Brain pericyte (primary cell): ENCODE measurements at places on chromosomes 16 and 17.

DNA sequence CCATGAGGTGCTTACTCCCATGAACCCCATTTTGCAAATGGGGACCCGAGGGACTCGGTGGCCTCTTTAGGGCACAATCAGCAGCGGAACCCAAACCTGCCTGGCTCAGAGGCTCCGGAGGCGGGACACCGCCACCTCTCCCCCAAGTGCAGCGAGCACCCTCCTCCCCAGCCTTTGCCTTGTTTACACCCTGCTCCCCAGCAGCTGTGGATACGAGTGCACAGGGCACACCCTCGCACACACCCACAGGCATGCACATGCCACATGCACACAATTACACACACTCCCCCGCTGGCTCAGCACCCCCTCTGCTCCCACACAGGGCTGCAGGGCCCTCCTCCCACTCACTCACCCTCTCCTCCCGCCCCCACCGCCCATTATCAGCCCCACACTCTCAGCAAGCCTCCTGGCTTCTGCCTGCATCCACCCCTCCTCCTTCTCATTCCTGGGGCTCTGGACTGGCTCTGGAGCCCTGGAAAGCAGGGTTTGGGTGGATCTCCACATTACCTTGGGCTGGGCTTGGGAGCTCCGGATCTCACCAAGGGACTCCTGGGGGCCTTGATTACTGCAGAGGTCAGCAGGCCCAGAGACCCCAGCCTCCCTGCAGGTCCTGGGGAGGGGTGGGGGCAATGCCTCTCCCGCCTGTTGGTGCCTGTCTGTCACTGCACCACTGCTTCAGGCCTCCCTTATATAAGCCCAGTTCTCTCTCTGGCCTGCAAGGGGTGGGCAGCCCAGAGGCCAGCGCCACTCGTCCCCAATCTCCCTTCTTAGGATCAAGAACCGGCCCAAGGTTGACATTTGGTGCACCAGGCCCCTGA, 6.4 kb downstream of the PDK2 start:
- DNase-seq: no peak

- DNase-seq: no peak
Observed at GRCh38 chr16:10561001-10561400, 19.4 kb downstream of the EMP2 start.

DNA sequence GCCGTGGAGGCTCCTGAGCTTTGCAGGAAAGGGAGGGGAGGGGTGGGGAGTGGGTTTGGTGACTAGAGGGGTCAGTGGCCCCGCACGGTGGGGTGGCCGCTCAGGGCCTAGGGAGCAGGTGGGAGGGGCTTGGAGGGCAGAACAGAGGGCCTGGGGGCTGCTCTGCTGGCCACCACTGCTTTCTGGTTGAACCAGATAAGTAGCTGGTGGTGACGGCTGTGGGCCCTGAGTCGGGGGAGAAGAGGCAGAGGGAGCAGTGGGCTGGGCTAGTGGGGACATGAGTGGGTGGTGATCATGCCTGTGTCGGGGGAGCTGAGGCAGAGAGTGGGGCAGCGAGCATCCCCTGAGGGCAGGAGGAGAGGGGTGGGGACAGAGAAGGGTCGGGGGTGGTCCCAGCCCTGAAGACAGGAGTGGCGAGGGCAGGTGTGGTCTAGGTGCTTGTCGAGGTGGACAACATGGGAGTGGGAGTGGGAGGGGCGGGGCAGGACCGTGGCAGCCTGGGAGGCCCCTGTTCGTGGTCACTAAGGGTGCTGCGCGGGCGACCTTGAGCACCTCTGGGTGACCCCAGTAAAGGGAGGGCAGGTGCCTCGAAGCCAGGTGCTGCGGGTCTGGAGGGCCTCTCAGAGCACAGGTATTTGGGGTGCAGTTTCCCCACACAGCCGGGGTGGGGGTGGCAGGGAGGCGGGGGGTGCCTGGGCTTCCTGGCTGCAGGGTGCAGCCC, 6.3 kb upstream of the CD7 start:
- no peak for DNase-seq

DNA sequence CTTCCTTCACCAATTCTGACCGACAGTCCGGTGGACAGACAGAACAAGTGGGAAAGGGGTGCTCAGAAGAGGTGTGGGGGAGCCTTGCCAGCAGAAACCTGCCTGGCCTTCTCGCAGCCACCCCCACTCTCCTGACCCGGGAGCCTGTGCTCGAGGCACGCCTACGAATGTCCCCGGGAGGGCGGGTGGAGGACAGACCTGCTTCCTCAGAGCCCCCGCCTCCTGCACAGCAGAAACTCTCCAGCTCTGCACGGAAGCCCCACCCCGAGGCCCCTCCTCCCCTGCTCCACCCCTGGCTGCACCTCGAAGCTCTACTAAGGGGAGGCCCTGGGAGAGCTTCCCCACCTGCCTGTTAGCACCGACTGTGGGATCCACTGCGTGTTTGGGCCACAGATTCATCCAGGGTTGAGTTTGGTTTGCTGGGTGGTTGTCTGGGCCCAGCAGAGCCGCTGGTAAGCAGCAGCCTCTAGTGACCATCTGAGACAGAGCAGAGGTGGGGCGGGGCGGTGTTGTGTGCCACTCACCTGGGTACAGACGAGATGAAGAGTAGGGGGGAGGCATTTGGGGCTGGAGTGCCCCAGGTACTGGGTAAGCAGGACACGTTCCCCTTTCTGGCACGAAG, 6.2 kb downstream of the TAF1C start:
- no peak for DNase-seq

DNA sequence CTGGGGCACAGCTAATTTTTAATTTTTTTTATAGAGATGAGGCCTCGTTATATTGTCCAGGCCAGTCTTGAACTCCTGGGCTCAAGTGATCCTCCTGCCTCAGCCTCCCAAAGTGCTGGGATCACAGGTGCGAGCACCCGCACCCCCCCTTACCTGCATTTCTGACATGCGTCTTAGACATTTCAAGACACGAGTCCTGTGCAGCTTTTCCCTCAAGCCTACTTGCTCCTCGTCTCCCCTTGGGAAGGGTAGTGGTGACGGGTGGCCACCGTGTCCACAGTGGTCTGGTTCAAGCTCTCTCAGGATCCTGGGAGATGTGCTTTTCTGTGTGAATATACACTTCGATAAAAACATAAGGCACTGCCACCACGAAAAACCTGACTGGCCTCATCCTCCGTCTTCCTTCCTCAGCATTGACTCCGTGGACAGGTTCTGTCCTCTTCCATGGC, 9.6 kb downstream of the CANT1 start:
- no peak for DNase-seq

DNA sequence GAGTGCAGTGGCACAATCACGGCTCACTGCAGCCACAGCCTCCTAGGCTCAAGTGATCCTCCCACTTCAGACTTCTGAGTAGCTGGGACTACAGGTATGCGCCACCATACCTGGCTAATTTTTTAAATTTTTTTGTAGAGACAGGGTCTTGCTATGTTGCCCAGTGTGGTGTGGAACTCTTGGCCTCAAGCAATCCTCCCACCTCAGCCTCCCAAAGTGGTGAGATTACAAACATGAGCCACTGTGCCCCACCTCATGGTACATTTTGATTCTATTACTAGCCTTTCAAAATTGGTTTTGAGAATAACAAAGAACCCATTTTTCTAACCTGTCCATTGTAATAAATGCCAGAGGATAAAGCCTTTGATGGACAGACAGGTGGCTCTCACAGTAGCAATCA, 1.4 kb downstream of the CCDC43 start:
- DNase-seq: no peak

- no peak for DNase-seq
Observed at GRCh38 chr17:68029512-68030215, 5.9 kb upstream of the KPNA2 start.

GRCh38 chr17:39200070-39200879, at the start of gene RPL19:
Gene RPL19 (plus strand): TSS chr17:39200283. CDS start chr17:39200345, 62 bp downstream.
- DNase-seq: peak; percentile 80

GRCh38 chr16:88526008-88526905, 43.9 kb upstream of the ZC3H18 start:
- no peak for DNase-seq

DNA sequence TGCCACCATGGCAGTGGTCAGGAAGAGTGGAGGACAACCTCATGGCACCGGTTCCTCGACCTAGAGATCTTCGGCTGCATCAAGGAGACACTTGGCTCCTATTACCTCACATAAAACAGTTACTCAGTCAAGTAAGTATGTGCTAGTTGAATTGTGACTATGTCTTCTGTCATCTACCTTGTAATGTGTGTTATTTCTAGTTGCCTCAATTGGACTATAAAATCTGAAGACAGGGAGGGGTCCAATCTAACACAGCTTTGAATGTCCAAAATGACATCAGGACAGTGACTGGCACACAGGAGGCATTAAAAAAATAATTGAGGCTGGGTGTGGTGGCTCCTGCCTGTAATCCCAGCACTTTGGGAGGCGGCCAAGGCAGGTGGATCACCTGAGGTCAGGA, 17.2 kb downstream of the C16orf86 start:
- DNase-seq: no peak

DNA sequence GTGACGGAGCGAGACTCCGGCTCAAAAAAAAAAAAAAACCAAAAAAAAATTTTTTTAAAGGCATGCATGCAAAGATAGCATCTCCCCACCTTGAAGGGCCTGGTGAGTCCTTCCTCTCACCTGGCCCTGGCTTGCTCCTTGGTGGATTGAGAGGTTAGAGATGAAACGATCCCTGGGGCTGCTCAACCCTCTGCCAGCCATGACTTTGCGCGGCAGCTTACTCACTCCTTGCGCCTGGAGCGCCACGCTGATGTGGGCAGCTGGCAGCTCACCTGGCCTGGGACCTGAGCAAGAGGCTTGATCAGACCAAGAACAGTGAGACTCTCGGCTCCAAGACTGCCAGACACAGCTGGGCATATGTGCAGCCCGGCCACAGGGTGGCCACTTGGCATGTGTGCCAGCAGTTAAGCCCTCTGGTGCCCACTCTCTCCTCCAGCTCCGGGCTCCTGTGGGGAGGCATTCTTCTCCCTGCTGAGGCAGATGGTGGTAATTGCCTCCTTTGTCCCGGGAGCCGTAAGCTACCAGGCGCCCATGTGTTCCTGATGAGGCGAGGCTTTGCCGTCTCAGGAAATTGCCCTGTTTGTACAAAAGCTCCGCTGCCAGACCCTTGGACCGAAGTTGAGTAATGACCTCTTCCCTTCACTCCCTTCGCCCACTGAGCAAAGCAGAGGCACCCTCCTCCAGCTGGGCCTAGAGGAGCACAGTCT, 5.1 kb upstream of the EVPL start:
- DNase-seq: no peak

DNA sequence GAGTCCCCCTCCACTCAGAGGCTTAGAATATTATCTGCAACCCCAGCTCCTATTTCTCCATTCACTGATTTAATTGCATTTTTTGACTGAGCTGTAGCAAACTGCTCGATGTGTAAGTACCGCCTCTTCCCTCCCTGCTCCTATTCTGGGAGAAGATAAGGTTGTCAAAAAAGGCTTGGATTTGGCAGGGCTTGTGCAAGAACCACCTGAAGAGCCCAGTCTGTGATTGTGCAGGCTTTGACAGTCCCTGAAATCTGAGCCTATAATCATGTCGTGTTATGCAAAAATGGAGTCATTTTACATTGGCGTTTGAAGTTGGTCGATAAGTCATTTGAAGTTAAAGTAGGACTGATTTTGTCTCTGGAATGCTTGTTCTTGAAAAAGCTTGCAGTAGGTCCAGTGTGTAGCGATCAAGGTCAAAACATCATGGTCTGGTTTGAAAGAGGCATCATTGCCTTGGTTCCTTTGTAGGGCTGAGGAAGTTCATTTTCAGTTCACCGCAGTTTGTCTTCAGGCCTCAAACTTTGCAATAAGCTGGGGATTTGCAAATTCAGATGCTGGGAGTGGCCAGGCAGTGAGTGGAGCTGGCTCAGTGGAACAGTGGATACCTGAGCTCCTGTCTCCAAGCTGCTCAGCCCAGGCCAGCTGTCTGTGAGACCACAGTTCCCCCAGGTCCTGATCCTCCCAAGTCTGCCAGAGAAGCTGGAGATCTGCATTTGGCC, 68.8 kb downstream of the KATNIP start:
- DNase-seq: no peak

DNA sequence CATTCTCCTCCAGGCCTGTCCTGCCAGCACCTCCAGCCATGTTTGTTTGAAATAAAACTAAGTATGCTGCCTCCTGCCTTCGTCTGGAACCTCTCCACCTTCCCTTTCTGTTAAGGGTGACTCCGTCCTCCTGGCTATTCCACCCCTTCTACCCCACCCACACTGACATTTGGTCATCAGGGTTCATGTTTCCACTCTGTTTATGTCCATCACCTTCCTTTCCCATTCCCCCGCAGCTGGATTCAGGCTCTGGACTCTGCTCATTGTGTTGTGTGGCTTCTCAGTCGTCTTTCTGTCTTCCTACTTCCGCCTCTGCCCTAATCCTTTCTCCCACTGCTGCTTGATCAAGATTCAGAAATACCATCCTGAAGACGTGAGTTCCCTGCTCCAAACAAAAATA, 28.6 kb downstream of the EPN2 start:
- DNase-seq: no peak

DNA sequence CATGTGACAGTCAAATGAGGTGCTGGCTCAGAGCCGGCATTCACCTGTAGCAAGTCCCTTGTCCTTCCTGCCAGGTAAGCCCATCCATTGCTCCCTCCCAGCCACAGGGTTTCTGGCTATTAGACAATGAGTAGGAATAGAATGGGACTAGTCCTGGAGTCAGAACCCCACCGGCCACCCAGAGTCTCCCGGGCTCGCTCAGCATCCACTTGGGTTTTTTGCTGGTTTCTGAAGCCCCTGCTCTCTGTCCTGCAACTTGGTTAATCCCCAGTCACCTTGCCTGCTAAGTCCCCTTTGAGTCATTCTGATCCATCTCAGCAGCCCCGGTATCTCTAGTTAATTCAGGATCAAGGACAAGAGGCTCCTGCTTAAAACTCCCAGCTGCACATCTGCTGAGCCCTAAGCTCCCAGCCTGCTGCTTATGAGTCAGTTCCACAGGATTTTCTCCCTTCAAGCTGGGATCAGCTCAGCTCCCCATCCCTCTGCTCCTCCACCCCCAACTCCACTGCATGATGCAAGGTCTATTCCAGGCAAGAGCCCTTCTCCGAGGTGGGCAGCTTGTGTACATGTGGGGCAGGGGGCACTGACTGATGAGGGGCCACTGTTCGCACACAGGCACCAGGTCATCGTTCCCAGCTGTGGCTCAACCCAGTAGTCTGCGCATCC, 19.9 kb upstream of the MRPS23 start:
- DNase-seq: no peak

DNA sequence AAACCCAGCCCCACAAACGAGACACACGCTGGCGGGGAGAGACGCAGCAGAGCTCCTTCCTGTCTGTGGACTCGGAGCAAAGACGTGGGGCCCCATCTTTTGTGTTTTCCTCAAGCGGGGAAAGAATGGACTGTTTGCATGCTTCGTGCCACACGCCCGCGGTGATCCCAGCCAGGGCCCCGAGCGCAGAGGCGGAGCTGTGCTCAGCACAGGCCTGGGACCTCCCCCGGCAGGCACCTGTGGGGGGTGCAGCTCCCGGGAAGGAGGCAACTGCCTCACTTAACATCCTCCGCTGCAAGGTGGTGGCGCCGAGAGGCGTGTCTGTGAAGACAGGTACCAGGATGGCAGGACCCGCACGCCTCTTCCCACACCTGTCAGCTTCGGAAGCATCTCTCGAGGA, 19.1 kb downstream of the TRARG1 start:
- DNase-seq: no peak
